ENCODE measurements at places on chromosomes 4 and X.

- DNase-seq = no peak
These were observed 825.6 kb downstream of the STPG2 start for GRCh38 chr4:97317671-97318070.

- no peak for DNase-seq
These were observed 9.4 kb downstream of the INTU start for GRCh38 chr4:127642169-127642568.

DNA sequence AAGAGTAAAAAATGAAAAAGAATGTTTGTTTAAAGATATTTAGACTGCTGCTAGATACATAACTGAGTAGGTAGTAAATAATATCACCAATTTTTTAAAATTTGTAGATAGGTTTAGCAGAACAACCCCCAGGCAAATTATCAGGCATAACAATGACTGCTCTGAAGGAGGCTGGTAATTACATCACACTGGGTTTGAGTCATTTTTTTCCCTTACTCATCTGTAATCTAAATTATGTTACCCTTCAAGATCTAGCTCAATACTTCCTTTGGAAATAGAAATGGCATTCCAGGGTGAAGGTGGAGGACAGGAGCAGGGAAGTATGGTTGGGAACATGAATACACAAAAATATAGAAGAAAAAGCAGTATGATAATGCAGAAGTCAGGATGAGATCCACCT is 431.6 kb upstream of the MAOA start:
- DNase-seq = no peak

GRCh38 chr4:177964693-177965168 is 522.5 kb upstream of the AGA start:
- DNase-seq = no peak

DNA sequence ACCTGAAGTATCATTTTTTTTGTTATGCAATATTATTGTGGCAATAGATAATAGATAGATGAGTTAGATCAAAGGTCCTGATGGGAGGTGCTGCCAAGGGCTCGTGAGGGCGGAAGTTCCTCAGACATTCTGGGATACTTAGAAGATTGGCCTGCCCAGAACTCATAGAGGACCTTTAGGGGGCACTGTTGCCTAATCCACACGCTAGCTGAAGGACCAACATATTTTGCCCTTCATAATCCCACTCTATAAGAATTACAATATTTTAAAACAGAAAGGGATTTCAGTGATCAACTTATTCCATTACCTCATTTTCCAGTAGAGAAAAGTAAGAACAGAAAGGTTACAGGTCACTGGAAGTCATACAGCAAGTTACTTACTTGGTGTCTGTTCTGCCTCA is 22.9 kb upstream of the COX7B2 start:
- DNase-seq = no peak

DNA sequence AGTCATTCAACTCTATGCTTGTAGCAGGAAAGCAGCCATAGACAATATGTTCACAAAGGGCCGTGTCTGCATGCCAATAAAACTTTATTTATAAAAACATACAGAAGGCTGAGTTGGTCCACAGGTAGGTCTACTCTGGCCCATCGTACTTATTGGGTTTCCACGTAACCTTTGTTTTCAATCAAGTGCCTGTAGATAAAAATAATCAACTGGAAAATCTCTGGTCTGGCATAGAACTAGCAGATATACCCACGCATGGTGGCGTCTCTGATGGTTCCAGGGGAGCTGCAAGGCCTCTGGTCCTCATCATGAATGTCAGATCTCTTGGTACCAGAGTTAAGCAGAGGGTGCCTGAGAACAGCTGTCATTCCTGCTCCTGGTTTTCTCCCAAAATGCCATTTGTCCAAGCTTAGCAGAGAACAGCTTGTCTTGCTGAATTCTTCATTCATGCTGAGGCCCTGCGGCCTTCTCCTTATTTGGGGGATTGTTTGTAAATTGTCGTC is 31.4 kb upstream of the JAKMIP1 start:
- no peak for DNase-seq

DNA sequence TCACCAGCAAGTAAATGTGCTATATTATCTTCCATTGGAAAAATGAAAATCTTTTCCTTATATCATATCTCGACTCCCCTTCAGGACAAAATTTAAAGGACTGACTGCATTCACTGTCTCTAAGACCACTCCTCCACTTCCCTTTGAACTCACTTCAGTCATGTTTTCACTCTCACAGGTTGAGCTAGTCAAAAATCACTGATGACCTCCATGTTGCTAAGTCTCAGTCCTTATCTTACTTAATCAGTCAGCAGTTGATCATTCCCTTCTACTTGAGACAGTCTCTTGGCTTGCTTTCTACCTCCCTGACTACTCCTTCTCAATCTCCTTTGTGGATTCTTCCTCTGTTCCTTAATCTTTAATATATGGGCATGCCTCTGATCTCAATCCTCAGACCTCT is 117.0 kb upstream of the LSM6 start:
- DNase-seq = no peak

DNA sequence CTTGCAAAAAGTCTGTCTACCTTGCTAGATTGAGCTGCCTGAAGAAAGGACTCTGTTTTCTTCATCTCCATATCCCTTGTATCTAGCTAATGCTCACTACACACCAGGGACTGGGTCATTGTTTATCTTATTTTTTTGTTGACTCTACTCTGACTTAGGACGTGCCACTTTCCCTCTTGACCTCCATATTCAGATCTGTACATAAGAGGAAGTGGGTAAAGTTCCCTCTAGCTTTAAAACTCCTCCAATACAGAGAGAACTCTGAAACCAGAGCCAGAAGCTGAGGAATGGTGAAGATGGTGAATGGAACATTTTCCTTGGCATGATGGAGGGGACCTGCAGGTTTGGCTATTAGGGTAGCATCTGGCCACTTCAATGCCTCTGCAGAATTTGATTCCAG is 2026.1 kb upstream of the TENM3 start:
- no peak for DNase-seq
